ENCODE measurements at places on chromosomes 16 and 17.

- DNase-seq, result no peak
Observed at GRCh38 chr17:12739500-12739899, 49.8 kb upstream of the ARHGAP44 start.

GRCh38 chr17:77405867-77406732, 265.3 kb downstream of the SEC14L1 start:
- DNase-seq, result no peak

GRCh38 chr16:48350736-48351135, 34.5 kb downstream of the SIAH1 start:
- DNase-seq, result no peak

DNA sequence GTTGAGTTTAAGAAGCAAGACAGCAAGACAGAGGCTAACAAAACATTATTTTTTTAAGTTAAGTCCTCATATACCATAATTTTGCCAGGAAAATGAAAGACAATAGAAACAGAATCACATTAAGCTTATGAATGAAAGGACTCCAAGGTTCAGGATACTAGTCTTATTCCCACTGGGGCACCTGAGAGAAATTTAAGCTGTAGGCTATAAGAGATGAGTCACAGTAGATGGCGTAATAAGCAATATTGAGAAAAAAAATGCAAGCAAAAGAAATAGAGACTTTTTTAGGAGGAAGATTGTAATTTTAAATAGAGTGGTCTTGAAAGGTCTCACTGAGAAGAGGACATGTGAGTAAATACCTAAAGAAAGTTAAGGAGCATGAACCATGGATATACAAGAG, 57.1 kb upstream of the KIF2B start:
- DNase-seq, result no peak

DNA sequence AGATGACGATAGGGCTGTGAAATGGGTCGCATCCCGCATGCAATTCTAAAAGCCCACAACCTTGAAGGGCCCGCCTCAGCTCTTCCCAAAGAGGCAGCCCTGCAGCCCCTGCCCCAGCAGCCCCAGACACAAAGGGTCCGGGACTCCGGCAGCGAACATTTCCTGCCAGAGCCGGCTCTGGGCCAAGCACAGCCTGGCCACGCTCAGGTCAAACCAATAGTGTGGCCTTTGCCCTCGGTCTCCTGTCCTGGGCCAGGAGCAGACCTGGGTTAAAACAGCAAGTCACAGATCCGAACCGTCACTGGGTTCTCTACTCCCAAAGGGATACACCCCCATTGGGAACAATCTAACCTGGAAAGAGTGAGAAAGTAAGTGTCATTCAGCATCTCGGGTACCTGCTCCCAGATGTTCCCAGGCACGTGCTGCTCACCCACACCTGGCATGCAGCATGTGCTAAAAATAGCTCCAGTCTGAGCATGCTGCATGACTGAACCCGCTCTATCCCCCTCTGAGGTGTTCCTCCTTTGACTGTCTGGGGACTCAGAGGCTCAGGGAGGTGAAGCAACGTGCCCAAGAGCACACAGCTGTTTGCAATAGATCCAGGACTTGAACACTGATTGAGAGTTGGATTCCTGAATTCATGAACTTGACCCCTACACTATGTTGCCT, 22.2 kb upstream of the ATP2A3 start:
- DNase-seq, result no peak

DNA sequence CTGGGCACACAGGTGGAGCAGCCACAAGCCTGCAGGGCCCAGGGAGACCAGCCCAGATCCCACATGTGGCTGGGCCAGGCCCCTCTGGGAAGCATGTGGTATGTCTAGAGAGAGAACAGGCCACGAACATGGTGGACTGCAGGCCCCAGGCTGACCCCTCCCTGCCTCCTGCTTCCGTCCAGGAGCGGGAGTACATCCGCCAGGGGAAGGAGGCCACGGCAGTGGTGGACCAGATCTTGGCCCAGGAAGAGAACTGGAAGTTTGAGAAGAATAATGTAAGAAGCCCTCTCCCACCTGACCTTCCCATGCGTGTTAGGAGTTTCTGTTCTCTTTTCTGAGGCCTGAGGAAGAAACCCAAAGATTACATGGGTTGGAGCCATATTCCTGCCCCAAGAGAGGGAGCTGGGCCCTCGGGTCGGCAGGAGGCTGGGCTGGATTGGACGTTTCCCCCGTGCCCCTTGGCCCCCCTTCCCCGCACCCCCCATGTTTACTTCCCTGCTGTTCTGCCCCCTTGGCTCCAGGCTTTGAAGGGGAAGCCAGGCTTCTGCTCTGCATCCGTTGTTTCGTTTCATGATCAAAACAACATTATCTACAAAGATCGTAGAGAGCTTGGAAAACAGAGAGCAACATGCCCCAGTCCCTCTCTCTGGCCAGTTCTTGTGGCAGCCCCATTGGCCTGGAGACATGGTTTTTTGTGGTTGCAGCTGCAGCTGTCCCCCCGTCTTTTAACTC, 5.7 kb upstream of the TCAP start:
- DNase-seq, result no peak

DNA sequence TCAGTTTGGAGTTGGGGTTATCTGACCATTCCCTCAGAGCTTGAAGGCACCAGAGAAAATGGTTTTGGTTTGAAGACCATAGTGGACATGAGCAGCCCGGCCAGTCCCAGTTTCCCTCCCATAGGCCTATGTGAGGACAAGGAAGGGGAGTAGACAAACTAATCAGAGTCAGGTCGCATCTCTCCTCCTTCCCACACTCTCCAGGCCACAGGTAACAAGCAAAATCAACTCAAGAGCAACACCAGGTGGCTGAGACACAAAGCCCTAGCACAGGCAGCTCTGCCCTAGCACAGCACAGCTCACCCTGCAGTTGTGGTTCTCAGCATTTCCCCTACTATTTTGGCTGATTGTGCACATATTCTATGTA, 7.2 kb downstream of the SUPT4H1 start:
- peak; percentile 85 for DNase-seq

DNA sequence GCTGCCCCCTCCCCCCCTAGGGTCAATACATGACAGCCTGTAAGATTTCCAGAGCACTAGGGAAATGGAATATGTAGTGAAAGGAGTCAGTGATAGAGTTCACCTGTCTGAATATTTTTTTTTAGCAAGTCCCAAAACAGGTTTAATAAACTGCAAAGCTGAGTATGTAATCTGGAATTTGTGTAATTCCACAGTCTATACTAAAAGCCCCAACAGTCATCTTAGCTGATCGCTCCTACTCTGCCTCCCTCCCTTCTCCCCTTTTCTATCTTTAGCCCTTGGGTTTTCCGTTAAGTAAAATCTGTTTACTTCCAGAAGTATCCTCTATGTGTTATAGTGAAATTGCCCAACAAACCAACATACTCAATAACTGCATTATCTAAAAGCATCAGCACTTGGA, 3.5 kb downstream of the CDH13 start:
- no peak for DNase-seq

GRCh38 chr17:2847381-2848333, 51.4 kb downstream of the RAP1GAP2 start:
- DNase-seq, result no peak

DNA sequence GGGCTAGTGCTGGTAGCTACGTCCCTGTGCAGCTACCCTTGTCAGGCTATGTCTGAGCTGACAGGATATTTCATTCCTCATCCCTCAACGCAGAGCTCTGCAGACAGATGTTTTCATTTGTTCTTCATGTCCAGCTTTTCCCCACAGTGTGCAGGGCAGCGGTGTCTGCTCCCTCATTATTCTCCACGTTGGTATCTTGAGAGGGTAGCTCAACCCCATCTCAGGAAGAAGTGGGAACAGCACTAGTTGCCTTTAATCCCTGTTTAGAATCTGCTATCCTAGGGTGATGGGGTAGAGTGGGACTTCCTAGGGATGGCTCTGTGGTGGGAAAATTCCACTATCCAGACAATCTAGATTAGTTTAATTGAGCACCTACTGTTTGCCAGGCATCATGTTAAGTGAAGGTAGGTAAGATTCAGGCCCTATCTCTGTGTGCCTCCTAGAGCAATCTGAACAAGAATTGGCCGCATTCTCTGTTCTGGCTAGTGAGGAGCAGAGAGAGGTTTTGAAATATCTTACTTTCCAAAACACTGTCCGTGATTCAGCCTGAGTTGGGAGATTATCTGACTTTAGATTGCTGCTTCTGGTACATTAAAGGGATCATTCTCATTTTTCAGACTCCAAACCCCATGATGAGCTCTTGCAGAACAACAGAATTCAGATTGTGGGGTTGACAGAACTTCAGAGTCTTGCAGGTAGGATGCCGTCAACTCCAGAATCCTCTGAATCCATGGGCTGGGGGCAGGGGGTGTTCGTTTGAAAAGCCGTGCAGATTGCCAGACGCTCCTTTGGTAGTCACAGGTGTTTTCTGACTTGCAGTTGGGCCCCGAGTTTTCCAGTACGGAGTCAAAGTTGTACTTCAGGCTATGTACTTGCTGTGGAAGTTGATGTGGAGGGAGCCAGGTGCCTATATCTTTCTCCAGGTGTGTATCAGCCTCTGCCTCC, 963 bp downstream of the ALG1 start:
- DNase-seq, result no peak

- no peak for DNase-seq
Observed at GRCh38 chr16:65579050-65579449, 457.2 kb upstream of the CDH11 start.

DNA sequence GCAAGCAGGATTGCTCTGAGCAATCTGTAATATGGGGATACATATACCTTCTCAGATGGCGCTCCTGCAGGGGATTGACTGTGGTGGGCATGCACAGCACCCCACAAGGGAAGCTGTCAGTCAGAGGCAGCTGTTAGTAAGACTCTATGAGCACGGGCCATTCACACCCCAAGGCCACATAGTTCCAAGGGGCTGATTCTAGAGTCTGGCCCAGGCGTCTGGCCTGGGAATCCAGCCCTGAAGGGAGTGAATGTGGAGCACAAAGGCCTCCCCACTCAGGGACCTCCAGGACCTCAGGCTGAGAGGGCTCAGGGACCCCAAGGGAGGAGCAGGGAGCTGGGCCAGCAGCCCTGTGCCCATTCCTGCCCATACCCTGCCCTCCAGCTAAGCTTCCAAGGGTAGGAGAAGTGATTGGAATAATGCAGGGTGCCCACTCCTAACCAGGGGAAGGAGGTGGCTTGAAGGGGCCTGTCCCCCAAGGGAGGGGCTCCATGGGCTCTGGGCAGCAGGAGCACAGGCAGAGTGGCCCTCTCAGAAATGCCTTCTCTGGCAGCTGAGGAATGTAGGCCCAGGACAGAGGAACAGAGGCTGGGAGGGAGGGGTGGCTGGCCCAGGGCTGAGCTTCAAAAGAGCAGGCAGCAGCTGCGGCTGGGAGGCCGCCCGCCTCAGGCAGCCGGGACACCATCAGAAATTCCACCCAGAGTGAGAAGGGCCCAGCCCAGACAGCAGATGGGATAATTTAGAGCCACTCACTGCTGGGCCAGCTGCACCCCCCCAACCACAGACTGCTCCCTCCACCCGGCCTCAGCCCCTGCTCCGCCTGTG, 48.9 kb upstream of the MRPS23 start:
- no peak for DNase-seq

DNA sequence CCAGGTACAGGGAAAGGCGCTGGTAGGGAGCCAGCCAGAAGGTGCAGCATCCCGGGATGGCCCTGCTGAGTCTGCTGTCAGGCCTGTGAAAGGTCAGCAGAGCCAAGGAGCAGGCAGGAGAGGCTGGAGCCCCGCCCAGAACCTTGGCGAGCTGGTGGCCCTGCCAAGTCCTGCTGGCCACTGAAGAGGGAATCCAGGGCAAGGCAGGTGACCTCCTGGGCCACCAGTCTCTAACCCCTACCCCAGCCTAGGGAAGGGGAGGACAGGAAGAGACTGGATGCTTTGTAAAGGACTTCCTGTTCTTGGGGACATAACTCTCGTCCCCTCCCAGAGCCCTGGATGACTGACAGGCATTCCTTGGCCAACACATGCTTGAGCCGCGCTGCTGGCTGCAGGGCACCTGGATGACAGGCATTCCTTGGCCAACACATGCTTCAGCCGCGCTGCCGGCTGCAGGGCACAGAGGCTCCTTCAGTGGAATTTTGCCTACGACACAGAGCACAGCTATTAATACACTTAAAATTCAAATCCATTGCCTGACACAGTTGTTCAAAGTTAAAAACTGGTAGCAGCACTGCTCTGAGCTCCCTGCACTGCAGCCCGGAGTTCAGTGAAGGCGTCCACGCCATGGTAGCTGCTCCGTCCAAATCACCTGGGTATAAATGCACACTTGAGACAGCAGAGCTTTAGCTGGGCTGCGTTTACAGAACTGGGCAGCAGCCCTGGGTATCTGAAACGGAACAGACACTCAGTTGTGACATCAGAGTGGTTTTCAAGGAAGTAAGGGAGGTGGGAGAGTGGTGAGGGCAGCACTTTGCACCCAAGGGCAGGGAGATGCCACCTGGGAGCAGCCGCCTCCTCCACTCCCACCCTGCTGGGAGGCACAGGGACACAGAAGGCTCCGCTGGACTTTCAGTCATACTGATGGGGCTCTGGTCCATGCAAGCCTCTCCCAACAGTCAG, 2.0 kb upstream of the BRICD5 start:
- DNase-seq, result no peak

GRCh38 chr16:88989852-88990547, 13.0 kb upstream of the CBFA2T3 start:
- no peak for DNase-seq

GRCh38 chr17:59287891-59288290, 43.6 kb upstream of the YPEL2 start:
- DNase-seq, result no peak

DNA sequence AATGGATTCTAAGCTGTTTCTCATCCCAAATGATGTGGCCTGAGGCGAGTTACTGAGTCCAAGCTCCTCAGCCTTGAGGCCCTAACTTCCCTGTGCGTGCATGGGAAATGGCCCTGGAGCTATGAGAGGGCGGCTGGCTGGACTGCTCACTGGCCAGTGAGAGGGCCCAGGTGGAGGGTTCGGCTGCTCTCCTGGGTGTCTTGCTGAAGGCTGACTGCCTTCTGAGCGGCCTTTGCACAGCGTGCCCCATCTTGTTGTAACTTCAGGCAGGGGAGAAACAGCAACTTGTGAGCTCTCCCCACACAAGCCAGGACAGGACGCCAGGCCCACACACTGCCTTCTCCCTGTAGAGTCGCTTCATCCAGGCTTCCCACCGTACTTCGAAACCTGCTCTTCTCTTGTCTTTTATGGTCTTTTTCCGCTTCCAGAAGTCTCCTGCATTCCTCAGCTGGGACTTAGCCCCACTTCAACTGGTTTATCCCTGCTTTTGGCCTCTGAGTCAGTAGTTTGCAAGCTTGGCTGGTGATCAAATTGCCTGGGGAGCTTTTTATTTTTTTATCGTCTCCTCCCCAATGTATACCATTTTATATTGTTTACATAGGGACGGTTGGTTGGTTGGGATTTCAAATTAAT, 13.3 kb downstream of the CDH3 start:
- no peak for DNase-seq
